ENCODE measurements at places on chromosomes 5 and 9.

GRCh38 chr9:17793713-17794622, 215.1 kb downstream of the SH3GL2 start:
- DNase-seq = no peak

- no peak for DNase-seq
Measured at GRCh38 chr5:62386824-62387223, 16.9 kb downstream of the DIMT1 start.

DNA sequence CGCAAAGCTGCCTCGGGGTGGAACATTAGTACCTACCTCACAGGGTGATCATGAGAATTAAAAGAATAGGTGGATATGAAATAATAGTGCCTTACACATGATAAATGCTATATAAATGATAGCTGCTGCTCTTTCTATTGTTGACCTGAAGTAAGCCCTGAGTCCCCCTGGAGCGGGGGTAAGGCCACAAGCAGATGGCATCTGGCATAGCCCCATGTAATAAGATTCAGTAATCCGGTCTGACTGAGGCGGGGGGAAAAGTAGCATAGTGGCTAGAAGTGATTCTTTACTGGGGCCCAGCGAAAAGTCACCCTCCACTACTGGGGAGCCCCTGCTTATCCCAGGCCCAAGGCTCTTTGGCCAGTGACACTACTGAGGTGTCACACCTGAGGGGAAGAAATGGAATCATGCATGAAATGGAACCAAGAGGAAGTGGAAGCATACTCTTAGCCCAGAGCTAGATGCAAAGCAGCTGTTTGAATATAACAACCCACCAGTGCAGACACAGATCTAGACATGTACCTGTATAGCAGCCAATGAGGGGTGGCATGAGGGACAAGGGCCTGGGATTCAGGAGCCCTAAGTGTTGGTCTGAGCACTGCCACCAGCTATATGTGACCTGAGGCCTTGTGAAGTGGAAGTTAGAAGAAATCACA, 16.1 kb upstream of the FGFR4 start:
- no peak for DNase-seq

DNA sequence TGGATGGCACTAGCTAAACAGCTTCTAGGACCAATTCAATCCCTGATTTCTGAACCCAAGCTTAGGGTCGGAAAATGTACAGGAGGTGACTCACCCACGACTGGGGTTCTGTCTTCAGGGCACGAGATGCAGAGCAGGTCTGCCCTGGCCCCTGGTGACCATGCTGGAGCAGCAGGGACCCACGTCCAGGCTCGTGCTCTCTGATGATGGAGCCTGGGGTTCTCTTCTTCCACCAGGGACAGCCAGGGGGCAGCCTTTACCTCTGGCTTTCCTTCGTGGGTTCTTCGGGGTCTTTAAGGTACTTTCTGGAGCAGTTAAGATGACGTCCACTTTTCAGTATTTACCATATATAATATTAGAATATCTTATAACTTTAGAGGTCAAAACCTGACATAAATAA, 2.1 kb downstream of the CFAP77 start:
- DNase-seq = no peak

- DNase-seq = no peak
Measured at GRCh38 chr9:27599102-27599869, 26.0 kb upstream of the C9orf72 start.

- no peak for DNase-seq
Measured at GRCh38 chr5:533243-533954, 9.2 kb upstream of the SLC9A3 start.

DNA sequence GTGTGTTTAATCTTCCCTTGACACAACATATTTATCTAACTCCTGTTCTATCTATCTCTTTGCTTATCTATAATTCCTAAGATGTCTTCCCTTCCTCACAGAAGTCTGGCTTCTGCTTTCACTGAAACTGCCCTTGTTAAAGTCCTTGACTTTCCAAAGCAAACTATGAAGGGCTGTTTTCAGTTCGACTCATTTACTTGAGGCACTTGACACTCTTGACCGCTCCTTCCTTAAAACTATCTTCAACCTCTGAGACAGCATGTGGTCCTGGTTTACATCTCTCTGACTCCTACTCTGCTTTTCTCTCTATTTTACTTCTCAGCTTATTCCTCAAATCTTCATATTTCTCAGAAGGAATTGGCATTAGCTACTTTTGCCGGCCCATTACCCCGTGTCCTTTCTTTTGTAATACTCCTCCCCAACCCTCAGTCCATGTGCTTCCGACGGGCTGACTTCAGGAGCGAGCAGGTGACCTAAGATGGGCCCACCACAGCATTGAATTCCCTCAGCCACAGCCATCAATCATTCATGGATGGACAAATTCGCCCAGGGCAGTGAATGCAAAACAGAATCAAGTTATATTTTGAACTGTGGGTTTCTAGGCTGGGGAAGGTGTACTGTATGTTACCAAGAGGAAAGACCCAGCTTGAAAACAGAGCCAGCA, 1089.2 kb downstream of the PTPRD start:
- no peak for DNase-seq

GRCh38 chr9:138007918-138008841, 130.6 kb downstream of the CACNA1B start:
- no peak for DNase-seq

Measured in GM12892 (cell line).